ENCODE measurements at places on chromosomes 6 and 20.
A peak's percentile ranks its signal among the peaks of the same experiment; 100 is the strongest.

- DNase-seq: no peak
Measured at GRCh38 chr20:42894483-42894882, 295.2 kb downstream of the PTPRT start.

DNA sequence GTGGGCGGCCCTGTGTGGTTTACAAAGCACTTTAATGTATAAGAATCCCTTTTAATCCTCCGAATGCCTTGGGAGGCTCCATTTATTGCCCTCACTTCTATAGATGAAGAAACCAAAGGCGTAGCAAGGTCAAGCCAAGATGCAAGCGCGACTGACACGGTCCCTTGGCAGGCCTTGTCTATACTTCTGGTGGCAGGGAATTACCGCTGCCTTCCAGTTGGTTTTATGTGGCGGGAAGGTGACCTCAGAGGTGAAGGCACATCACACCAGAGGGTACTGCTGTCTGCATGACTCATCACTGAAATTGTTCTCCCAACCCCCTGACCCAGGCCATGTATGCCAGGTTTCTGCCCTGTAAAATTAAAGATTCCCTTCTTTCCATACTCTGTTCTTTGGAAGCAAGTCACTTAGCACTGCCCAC is 36.1 kb upstream of the NAA20 start:
- no peak for DNase-seq

- no peak for DNase-seq
Measured at GRCh38 chr20:32359633-32360332, 1.7 kb downstream of the ASXL1 start.

DNA sequence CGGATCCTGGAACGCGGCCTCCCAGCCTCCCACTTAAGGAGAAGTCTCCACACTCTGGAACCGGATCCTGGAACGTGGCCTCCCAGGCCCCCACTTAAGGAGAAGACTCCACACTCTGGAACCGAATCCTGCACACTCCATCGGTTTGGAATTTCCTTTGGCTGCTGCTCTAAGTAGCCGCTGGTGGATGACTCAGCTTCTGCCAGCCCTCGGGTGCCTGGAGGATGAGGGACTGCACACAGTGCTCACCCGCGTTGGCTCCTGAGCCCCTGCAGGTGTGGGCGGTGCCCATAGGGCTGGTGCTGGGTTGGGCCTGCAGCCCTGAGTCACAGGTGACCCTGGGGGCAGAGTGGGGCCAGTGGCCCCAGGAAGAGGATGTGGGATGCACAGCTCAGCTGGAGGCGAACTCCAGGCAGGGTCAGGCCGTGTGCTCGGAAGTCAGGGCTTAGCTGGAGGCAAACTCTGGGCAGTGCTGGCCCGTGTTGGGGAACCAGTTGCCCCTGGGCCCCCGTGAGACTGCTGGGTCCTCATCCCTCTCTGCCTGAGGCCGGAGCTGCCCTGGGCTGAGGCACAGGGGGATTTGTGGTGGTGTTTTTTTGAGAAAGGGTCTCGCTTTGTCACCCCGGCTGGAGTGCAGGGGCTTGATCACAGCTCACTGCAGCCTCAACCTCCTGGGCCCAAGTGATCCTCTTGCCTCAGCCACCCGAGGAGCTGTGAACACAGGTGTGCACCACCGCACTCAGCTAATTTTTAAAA is 13.9 kb upstream of the TNFRSF6B start:
- DNase-seq: no peak

GRCh38 chr6:44245912-44246662 is 814 bp upstream of the HSP90AB1 start:
- peak; percentile 74 for DNase-seq

GRCh38 chr6:9527679-9528286 is 887.1 kb downstream of the TFAP2A start:
- DNase-seq: no peak

GRCh38 chr6:18042536-18043145 is 55.2 kb upstream of the KIF13A start:
- no peak for DNase-seq

GRCh38 chr20:50413088-50413500 is 97.1 kb upstream of the PTPN1 start:
- no peak for DNase-seq

GRCh38 chr6:169536446-169537170 is 165.2 kb downstream of the WDR27 start:
- no peak for DNase-seq

DNA sequence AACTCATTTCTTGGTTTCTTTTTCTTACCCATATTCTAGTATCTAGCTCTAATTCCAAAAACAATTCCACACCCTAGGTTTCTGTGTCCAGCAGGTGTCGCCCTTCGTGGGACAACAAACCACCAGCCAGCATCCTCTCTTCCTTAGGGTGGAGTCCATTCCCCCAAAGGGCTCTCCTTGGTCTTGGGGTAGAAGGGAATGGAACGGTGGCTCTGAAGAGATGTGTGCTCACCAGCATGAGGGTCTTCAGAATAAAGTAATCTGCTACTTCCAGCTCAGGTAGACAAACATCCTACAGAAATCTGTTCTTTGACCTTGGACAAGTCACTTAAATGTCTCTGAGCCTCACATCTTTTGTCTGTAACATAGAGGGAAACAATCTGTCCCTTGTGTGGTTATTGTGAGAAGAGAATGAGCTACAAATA is 7.2 kb downstream of the HLA-DMB start:
- DNase-seq: peak; percentile 78

DNA sequence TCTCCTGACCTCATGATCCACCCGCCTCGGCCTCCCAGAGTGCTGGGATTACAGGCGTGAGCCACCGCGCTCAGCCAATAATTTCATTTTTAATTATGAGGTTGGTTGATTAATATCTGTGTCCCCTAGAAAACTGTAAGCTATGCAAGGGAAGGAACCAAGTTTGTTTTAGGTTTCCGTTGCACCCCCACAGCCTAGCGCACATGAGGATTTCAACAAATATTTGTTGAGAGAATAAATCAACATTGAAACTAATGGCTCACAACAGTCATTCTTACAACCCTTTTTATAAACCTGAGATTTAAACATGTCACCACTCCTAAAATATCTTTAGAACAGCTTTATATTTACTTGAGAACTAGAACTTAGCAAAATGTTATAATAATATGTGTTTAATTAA is 114.0 kb upstream of the CARMIL1 start:
- no peak for DNase-seq

- DNase-seq: no peak
Measured at GRCh38 chr6:15442467-15442866, 196.6 kb downstream of the JARID2 start.

DNA sequence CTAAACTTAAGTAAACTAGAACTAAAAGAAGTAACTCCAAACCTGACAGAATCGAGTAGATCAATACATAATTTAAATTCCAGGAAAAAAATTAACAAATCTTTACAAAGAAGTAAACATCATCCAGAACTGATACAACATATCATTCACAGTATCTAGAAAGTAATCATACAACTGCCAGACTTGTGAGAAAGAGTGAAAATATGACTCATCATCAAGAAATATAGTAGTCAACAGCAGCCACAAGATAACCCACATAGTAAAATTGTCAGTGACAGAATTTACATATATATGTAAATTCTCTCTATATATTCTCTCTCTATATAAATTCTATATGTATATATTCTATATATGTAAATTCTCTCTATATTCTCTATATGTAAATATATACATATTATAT is 242.8 kb upstream of the RGS17 start:
- DNase-seq: no peak

GRCh38 chr6:142592876-142593275 is 291.1 kb downstream of the ADGRG6 start:
- DNase-seq: no peak

- DNase-seq: no peak
Measured at GRCh38 chr20:7387638-7388193, 552.5 kb downstream of the HAO1 start.

DNA sequence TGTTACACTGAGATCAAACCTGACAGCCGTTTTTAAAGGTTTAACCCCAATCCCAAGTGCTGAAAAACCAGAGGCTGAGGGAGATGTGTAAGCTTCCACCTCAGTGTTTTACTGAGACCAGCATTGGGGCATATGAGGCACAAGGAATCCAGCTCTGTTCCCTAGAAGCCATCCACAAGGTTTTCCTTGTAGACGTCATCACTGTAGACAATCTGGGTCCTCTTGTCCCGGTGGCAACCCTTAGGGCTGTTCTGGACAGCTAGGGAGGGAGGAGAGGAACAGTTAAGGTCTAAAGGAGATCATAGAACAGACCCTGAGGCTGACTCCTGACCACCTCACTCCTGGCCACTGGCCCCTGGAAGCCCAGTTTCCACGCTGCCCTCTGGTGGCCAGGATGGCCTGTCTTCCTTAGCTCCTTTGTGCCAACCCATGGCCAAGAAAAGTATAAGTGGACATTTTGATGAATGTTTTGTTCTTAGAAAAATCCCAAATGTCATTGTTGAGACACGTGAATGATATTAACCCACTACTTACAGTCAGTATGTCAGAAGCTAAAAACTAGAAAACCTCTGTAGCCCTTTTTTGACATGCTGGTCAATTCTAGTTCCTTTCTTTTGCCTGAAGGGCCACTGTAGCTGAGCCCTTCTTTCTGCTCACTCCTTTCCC is 6.4 kb downstream of the CFB start:
- no peak for DNase-seq

DNA sequence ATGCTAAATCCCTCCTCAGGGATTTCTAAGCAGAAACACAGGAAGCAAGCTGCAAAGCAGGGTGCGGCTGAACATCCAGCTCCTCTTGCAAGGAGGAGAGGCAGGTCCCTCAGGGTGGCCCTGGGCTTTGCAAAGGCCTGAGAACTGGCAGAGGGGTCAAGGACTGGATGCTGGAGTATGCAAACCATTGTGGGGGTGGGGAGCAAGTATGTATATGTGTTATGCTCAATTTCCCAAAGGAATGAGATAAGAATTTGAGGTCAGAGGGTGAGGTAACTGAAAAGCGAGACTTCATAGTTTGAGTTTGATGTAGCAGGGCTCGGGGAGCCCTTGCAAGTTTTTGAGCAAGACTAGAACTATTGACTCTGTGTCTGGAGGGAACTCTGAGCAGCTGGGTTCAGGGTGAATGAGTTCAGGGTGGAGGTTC is 11.2 kb downstream of the SLC22A2 start:
- no peak for DNase-seq

All from mesothelial cell of epicardium (in vitro differentiated cells).